Stimulated activated CD4-positive, alpha-beta T cell treated with anti-CD3 and anti-CD28 coated beads, TNF-alpha, amount 100 ng/mL, for 24 hours (primary cell): ENCODE measurements at places on chromosomes 6 and 20.

DNA sequence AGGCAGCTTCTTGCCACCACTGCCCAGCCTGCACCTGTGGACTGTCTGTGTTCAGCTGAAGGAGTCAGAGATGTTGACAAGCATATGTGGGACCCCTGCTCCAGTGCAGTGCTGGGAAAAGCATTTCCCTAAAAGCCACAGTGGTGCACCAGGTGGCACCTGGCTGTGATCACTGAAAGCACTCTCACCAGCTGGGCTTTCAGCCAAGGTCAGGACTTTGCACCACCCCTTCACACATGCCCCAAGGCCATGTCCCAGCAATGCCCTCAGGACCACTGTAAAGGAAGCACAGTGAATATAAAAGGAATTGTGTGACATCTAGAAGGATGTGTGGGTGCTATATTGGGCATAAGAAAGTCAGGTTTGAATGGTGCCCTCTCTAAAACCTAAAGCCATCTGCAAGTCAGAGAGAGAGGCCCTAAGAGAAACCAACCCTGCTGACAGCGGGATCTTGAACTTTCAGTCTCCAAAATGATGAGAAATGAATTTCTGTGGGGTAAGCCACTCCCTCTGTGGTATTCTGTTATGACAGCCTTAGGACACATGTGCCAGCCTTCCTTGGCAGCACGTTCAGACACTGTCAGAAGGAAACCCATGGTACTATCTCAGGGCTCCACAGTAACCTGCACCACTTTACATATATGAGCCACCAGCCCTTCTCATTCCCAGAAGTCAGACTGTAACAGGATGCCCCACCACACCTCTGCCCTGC lies 30.7 kb downstream of the CBLN4 start:
- DNase-seq, result no peak

DNA sequence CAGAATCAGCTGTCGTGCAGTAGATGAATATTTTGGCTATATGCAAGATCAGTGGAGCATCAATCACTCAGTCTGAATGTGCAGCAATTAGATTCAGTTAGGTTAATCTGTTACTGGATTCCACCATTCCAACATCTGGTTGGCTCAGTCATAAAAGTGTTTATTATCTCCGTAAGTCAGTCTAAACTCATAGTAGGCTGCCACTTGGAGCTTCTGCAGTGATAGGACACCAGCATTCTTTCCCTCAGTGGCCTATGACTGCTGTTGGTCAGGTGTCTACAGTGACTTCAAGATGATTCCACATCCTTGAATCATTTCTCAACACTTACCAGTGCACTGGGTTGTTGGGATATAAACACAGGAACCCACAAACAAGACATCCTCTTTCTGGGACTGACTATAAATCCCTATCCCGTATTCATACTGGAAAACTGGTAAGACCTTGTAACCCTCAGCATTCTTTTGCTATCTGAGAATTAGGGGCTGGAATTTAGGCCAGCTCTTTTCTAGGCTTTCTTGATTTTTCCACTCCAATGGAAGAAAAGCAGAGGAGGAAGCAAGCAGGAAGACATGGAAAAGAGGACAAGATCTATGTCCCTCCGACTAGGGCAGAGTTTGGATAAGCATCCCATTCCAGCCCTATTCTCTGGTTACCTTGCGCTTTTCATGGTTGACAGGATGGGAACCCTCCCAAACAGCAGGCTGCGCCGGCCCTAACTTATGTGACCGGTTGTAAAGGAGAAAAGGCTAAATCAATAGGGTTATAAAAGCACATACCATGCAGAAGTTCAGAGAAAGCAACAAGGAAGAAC lies 919.6 kb downstream of the KIF16B start:
- no peak for DNase-seq

GRCh38 chr20:4412216-4412615 lies 309.5 kb upstream of the PRND start:
- no peak for DNase-seq

DNA sequence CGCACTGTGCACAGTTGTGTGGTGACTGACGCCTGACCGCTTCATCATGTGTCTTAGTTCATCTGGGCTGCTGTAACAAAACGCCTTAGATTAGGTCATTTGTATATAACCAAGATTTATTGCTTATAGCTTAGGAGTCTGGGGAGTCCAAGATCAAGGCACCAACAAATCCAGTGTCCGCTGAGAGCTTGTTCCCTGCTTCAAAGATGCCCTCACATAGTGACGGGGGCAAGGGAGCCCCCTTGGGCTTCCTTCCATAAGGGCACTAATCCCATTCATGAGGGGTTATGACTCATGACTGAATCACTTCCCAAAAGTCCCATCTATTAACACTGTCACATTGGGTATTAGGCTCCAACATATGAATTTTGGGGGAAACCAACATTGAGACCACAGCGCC lies 34.6 kb downstream of the CYP24A1 start:
- no peak for DNase-seq

DNA sequence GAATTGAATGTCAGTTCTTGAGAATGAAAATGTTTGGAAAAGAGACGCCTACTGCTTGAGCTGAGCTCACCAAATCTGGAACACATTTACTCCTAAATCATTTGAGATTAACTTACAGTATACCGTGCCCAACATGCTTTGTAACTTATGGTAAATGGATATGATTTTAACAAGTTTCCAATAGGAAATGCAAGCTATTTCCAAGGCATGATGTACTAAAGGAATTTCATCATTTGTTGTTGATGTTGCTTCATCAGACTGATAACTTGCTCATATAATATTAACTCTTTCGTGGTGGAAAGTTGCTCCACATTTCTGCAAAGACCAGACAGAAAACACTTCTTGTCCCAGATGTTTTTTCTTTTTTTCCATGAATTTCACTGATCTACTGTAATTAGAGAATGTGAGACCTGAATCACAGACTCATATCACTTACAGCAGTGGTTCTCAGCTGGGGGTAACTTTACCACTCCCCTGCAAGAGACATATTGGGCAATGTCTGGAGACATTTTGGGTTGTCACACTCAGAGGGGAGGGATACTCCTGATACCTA lies 116.6 kb upstream of the TRAF3IP2 start:
- DNase-seq, result no peak

- DNase-seq, result no peak
Observed at GRCh38 chr20:44186201-44186600, 787 bp downstream of the JPH2 start.
